ENCODE measurements at places on chromosomes 7 and 10.

DNA sequence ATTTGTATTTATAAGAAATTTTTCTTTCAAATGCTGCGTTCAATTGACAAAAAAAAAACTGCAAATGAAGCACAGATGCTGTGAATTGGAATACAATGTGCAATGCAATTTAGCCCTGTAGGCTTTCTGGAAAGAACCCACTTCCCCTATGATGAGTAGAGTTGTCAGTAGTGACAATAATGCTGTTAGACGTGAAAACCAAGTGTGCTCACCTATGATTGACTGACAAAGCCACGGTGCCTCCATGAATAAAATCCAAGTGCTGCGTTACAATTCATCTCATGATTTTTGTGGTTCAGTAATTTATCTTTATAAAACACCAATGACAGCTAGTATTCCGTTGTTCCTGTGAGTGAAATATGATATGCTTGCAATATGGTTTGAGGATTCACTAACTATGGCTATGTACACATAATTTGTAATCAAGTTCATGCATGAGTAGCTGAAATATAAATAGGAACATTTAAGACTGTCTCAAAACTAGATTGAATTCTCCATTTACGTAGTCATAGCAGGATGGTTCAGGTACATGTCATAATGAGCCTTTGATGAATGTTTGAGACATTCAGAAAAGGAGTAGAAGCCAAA is 1160.3 kb downstream of the CNTNAP2 start:
- no peak for DNase-seq

GRCh38 chr10:60797200-60797599 is 18.9 kb downstream of the CDK1 start:
- DNase-seq: no peak

DNA sequence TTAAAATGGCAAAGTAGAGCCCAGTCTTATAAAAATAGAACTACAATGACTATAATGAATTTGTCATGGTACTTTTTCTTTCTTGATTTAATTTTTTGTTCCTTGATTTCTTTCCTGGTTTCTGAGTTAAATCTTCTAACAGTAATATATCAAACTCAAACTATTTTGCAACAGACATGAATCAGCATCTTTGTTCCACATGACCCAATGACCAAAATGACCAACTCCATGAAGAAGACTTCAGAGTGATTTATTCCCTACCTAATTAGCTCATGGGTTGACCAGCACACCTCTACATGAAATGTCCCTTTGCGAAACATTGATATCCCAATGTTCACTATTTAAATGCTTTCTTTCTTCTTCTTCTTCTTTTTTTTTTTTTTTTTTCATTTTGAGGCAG is 30.9 kb downstream of the NMT2 start:
- DNase-seq: no peak

DNA sequence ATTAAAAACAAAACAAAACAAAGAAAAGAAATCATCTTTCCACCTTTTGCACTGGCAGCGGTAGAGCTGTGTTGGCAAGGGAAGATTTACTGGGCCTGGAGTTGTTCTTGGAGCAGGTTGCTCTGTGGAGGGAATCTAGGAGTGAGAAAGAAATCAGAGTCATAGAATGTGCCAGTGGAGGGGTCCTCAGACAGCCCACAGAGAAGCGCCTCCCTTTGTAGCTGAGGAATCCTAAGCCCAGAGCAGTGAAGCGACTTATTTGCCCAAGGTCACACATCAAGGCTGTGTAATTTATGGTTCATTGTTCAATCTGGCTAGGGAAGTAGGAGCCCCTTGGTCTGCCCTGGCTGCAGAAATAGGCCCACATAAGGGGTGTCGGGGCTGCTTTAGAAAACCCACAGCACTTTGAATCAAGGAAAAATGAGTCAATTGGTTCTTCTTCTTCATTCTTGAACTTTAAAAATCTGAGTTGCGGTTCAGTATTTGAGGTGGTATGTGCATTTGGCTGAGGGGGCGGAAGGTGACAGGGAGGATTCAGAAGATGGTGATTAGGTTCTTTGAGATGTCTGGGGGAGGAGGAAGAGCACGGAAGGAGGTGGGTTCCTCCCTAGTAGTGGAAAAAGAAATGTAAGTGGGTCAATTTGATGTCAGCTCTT is 253.7 kb downstream of the PTEN start:
- peak; percentile 33 for DNase-seq

DNA sequence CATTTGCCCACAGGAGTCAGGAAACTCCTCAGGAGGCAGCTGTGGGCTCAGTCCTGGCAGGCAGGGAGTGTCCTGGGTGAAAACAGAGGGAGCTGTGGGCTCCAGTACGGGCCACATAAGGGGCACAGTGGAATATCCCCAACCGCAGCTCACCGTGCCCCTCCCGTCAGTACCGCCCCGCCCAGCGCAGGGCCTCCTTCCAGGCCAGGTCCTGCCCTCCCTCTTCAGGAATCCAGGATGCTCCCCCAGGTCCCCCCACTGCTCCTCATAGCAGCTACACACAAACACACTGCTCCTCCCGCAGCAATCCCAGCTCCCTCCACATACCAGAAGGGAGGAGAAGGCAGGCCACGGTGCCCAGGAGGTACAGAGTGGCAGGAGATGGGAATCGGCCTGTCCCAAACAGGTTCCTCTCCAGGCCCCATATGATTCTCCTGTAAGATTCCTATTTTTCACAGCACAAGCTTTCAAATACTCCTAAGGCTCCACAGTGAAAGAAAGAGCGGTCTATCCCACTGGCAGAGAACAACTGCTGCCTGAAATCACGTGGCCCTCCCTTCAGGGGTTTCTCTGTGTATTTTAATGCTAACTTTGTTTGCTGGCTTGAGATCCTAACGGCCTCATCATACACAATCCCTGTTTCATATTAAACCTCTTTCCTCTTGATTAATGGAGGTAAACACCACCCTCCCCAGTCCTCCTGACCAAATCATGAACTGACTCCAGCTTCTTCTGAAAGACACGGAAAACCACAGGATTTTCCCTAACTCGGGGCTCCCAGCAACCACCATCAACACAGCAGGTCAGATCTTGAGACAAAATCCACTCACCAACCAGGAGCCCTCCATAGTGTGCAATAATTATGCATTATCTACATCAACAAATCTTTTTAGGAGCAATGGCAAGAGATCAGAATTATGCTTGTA is 178.7 kb downstream of the TNS3 start:
- DNase-seq: no peak

DNA sequence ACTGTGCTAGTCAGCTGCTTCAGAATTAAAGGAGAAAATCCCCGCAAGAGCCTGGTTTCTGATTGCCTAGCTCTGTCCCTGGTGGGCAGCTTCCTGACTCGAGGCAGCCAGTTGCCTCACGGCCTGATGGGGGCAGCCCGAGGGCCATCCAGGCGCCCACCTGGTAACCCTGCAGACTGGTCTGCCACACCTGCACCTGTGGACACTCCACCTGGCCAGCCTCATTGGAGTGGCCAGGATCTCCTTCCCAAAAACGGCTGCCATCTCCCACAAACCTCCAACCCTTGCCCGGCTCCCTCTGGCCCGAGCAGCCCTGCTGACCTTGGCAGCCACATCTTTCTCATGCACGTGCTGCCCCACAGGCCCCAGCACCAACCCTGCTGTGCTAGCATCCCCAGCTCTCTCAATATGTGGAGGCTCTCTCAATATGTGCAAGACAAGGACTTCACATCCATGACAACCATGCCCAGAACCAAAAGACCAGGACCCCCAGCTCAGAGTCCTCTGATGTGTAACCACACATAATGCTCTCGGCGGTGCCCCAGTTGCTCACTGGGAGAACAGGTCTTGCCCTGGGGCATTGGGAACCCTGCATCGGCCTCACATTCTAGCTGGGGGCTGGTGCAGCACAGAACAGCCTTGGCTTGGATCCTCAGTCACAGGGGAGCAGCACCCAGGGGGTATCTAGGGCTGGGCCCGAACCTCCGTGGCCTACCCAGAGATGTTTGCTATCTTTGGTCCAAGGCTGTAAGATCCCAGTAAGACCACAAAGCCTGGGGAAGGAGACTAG is 14.6 kb downstream of the DRGX start:
- DNase-seq: no peak

DNA sequence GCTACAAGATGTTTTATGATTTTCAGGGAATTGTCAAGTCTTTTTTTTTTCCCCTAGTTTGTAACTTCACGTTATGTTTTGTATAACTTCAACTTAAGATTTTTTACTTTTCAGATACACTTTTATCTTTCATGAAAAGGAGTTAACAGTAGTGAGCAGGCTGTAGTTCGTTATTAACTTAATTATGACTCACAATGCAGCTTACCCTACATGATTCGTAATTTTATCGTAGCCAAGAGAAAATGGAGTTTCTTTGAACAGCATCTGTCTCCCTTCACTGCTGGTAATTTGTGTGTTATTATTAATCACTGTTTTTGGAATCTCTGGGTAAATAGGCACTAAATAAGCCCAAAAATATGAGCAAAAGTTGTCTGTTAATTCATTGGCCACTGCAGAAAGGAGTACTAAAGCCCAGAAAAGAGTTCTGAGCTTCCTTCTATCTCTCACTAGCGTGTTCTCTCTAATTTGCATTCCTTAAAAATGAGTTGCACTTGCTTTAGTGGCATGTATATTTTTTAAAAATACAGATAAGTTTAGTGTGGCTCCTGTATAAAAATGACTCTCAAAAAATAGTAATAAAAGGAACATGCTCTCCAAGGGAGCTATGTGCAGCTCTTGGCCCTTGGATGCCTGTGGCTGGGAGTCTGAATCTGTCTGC is 36.1 kb downstream of the RALA start:
- no peak for DNase-seq

GRCh38 chr7:19491821-19492452 is 216.9 kb downstream of the POLR1F start:
- DNase-seq: no peak

DNA sequence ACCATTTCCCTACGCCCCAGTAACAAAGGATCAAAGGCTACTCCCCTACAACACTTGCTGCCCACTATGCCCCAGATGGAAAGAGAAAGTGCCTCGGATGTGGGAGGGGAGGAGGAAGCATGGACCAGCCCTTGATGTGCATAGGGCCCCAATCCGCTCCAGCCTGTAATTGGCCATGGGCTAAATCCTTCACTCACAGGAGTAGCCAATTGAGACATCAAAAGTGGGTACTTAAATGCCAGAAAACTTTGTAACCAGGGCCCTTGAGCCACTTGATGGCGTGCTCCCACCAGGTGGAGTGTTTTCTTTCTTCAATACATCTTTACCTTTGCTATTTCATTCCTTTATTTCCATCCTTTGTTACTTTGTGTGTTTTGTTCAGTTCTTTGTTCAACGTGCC is 500.5 kb upstream of the LRRN3 start:
- no peak for DNase-seq

GRCh38 chr7:48691788-48692187 is 232.6 kb upstream of the CDC14C start:
- DNase-seq: no peak

DNA sequence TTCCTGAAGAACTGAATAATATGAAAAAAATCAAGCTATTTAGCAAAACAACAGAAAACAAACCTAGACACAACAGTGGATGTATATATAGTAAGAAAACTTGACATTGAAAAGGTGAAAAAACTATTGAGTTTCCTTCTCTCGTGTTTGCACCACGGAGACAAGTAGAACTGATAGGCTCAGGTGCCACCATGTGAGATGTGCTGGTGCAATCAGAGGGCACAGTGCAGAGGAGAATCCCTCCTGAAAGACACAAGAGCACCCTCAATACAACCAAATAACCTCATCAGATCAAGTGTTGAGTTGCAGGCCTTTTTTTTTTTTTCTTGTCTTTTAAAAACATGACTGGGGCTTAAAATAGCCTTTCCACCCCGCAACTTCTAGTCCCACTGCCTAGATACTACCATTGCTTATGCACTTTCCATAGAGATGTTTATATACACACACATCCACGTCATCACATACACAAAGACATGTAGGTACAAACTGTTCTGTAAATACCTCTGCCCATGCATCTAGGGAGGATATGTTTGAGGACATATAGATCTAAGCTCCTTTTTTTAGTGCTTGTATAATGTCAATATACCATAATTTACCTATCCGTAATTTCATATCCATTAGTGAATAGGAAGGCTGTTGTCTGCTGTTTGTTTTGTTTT is 54.1 kb downstream of the UBE2H start:
- DNase-seq: no peak
